ENCODE measurements at places on chromosomes 13 and 19.

DNA sequence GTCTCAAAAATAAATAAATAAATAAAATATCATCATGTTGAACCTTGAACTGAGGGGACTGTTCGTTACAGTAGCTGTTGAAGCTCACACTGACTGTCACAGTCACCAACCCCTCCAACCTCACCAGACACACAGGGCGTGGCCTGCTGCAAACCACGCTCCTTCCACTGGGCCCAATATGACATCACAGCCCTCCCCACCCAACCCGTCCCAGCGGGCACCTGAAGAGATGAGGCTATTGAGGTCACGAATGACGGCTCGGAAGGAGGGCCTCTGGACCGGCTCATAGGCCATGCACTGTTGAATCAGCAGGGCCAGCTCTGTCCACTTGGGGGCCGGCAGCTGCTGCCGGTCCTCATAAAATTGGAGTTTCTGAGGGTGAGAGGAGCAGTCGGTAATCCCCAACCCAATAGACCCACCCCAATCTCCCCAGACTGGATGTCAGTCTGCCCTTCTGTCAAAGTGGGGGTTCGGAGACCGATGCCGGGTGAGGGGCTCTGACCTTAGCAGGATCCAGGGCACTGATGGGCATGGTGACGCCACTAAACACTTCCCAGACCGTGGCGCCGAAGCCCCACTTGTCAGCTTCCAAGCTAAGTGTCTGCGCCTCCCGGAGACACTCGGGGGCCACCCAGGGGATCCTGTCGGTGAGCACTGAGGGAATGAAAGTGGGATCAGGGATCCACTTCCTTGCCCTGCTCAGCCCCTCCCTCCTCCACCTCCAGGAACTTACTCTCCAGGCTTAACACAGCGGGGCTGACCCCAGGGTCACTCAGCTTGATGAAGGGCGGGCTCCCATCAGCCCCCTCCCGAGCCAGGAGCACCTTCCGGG lies 13.2 kb downstream of the JAK3 start:
- DNase-seq, result no peak

DNA sequence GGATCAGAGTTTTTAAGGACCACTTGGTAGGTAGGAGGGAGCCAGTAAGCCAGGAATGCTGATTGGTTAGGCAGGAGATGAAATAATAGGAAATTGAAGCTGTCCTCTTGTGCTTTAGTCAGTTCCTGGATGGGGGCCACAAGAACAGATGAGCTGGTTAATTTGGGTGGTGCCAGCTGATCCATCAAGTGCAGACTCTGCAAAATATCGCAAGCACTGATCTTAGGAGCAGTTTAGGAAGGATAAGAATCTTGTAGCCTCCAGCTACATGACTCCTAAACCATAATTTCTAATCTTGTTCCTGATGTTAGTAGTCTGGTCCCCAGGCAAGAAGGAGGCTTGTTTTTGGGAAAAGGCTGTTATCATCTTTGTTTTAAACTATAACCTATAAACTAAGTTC lies 117.9 kb upstream of the GPR12 start:
- no peak for DNase-seq

DNA sequence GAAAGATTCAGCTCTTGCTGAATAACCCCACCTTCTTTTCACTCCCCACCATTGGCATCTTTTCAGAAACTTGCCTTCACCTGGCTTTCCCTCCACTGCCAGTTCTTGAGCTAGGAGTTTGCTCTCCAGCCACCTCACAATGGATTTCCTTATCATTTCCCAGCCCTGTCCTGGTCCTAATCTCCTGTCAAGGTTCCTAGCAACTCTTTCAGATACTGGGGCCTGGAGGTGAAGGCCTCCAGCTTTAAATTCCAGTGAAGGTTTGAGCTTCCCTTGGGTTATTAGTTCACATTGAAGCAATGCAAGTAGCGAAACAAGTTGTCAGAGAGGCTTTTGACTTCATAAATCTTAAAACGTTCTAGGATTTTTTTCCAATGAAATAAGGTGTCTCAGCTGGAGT lies 320.8 kb upstream of the MAB21L1 start:
- DNase-seq, result no peak

- DNase-seq, result no peak
Measured at GRCh38 chr13:74288361-74288911, 154.2 kb upstream of the KLF12 start.

- peak; percentile 28 for DNase-seq
Measured at GRCh38 chr13:35621989-35622388, 145.5 kb upstream of the MAB21L1 start.

Measured in HFFc6 (cell line).